ENCODE measurements at places on chromosomes 11 and 22. TPM values are rescaled to one million over a fixed set of nuclear protein-coding genes. Genes with fewer than 3 reads are reported as not detected.

DNA sequence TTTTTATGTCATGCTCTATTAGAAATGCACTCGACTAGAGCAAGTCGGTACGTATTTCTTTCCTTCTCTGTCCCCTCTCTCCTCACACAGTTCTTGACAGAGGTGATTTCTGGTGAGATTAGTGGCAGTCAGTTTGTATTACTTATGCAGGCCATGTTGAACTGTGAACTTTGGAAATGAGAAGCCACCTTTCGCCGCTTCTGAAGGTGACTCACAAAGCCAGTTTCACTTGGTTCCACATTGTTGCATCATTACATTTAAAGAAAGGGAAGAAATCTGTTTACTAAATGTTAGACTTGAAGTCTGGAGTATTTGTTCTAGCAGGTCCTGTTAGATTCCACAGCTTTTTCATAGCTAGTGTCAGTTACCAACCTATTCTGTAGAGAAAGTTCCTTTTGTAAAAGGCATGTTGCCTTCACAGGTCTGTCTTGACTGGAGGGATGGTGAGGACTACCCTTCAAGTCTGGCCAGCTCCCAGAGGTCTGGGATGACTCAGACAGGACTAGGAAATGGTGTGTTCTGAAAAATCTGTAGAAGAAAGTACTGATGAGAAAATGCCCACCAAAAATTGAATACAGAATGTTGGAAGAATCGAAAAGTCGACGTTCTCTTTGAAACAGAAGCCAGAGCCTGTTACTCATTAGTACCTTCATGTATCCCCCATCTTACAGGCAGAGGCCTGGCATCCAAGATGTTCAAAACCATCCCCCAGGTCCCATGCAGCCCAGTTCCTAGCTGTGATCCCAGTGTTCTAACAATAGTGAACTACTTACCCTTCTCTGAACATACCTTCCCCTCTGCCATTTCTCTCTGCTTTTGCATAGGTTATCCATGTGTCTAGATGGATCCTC, 181.4 kb downstream of the DBX1 start:
- H3K27ac ChIP-seq = peak overlapping the region; percentile 81
- H3K4me3 ChIP-seq = no peak overlapping the region
- H3K4me1 ChIP-seq = peaks cover 30% of the 10 kb centered on the region

- H3K36me3 ChIP-seq = no peaks in the 10 kb centered on the region
- H3K4me1 ChIP-seq = peaks cover 29% of the 10 kb centered on the region
- no peaks in the 10 kb centered on the region for H3K27me3 ChIP-seq
- peak; percentile 84 for DNase-seq
These were observed 38.3 kb upstream of the CREB3L1 start for GRCh38 chr11:46238967-46239800.

- peak; percentile 21 for DNase-seq
- H3K4me1 ChIP-seq = peaks cover 6% of the 10 kb centered on the region
- no peak overlapping the region for H3K4me3 ChIP-seq
- H3K27ac ChIP-seq = no peak overlapping the region
These were observed 20.6 kb upstream of the TLCD5 start for GRCh38 chr11:120304526-120304925.

GRCh38 chr11:43071338-43071737, 240.5 kb upstream of the API5 start:
- no peaks in the 10 kb centered on the region for H3K36me3 ChIP-seq
- no peak for DNase-seq
- H3K27ac ChIP-seq = no peak overlapping the region
- no peaks in the 10 kb centered on the region for H3K27me3 ChIP-seq
- H3K4me1 ChIP-seq = no peaks in the 10 kb centered on the region
- H3K4me3 ChIP-seq = no peak overlapping the region

- no peak overlapping the region for H3K27ac ChIP-seq
- DNase-seq = peak; percentile 45
- H3K4me3 ChIP-seq = no peak overlapping the region
- H3K4me1 ChIP-seq = no peaks in the 10 kb centered on the region
- no peaks in the 10 kb centered on the region for H3K36me3 ChIP-seq
- peaks cover 14% of the 10 kb centered on the region for H3K27me3 ChIP-seq
These were observed 395.7 kb downstream of the MN1 start for GRCh38 chr22:27405672-27406388.

DNA sequence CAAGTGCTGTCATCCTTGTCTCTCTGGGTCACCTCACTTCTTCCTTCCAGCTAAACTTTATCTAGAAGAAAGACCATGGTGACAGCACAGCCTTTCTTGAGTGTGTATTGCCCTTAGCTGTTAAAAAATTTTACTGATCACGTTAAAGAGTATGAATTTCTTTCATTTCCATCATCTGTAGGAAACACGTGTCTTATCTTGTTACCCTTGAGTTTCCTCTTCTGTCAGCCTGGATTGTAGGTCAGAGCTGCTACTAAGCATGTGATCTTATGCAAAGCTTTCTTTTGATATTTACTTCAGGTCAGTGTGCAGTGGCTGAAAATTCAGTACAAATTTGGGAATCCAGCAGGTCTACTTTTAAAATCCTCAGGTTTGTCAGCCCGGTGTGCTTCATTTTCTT, 512.2 kb upstream of the ARHGAP42 start:
- no peak overlapping the region for H3K27ac ChIP-seq
- H3K36me3 ChIP-seq = no peaks in the 10 kb centered on the region
- DNase-seq = no peak
- H3K4me3 ChIP-seq = no peak overlapping the region
- H3K4me1 ChIP-seq = no peaks in the 10 kb centered on the region
- H3K27me3 ChIP-seq = no peaks in the 10 kb centered on the region

DNA sequence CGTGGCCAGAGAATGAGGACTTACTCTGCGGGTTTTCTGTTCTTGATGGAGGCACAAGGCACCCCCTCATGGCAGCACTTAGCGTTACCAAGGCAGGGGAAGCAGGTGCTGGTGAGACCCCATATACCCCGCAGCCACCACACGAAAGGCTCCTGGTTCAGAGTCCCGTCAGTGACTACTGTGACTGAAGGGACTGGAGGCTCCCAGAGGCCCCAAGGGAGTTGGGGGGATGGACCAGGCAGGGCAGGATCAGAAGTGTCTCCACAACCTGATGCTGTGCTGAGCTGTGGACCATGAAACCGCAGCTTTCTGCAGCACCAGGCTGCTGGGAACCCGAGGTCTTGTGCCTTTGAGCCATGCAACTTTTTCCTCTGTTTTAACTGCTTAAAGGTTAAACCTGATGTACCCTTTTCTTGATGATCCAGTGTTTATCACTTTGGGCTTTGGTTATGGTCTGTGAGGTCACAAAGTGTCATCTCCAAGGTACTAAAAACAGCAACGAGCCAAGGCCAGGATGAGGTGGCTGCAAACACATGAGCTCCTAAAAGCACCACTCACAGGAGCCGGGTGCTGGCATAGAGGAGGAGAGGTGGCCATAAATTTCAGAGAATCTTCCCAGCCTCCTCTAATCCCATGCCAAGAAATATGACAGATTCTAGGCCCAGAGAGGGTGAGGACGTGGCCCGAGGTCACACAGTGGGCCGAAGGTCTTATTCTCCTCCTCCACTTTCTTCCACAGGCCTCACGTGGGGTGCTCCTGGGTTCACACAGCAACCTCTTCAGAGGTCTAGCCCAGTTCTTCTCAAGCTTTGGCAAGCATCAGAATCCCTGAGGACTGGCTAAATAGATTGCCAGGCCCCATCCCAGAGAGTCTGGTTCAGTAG, 4.2 kb upstream of the LRRC32 start:
- DNase-seq = no peak
- H3K4me3 ChIP-seq = no peak overlapping the region
- peaks cover 9% of the 10 kb centered on the region for H3K4me1 ChIP-seq
- no peaks in the 10 kb centered on the region for H3K36me3 ChIP-seq

GRCh38 chr11:124656774-124657630, 16.5 kb downstream of the SIAE start:
- H3K36me3 ChIP-seq = 0 out of 2 replicates have a peak, but pooled peaks cover 3% of the 10 kb centered on the region
- no peaks in the 10 kb centered on the region for H3K27me3 ChIP-seq
- DNase-seq = peak; percentile 66
- peaks cover 5% of the 10 kb centered on the region for H3K4me1 ChIP-seq

- peaks cover 8% of the 10 kb centered on the region for H3K36me3 ChIP-seq
- H3K4me3 ChIP-seq = no peak overlapping the region
- no peak overlapping the region for H3K27ac ChIP-seq
- DNase-seq = no peak
- H3K27me3 ChIP-seq = no peaks in the 10 kb centered on the region
- peaks cover 3% of the 10 kb centered on the region for H3K4me1 ChIP-seq
These were observed 57.4 kb downstream of the BCL2L13 start for GRCh38 chr22:17695986-17696385.

- no peaks in the 10 kb centered on the region for H3K36me3 ChIP-seq
- peaks cover 16% of the 10 kb centered on the region for H3K4me1 ChIP-seq
- H3K27me3 ChIP-seq = no peaks in the 10 kb centered on the region
- H3K27ac ChIP-seq = peak overlapping the region; percentile 64
- no peak overlapping the region for H3K4me3 ChIP-seq
- DNase-seq = peak; percentile 60
These were observed 600.1 kb downstream of the INSC start for GRCh38 chr11:15714641-15715399.

- peaks cover 18% of the 10 kb centered on the region for H3K27me3 ChIP-seq
- no peak overlapping the region for H3K27ac ChIP-seq
- H3K36me3 ChIP-seq = no peaks in the 10 kb centered on the region
- no peaks in the 10 kb centered on the region for H3K4me1 ChIP-seq
- no peak for DNase-seq
- H3K4me3 ChIP-seq = no peak overlapping the region
These were observed 109.8 kb downstream of the EHF start for GRCh38 chr11:34730544-34731295.

DNA sequence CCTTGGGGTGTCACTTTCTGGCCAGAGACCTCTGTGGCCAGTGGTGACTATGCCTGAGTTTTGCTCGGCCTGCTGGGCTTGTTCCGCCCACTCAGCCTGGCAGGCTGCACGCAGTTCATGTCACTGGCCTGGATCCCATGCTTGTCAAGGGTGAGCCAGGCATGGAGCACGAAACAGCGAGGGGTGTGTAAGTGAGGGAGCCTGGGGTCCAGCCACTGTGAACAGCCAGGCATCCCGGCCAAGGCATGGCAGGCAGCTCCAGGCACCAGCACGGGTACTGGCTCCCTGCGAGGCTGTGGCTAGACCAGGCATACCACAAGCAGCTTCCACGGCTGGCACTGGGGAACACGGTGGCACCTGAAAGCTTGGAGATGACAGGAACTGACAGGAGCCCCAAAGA, 214.3 kb downstream of the LRRC4C start:
- H3K27ac ChIP-seq = no peak overlapping the region
- no peaks in the 10 kb centered on the region for H3K27me3 ChIP-seq

DNA sequence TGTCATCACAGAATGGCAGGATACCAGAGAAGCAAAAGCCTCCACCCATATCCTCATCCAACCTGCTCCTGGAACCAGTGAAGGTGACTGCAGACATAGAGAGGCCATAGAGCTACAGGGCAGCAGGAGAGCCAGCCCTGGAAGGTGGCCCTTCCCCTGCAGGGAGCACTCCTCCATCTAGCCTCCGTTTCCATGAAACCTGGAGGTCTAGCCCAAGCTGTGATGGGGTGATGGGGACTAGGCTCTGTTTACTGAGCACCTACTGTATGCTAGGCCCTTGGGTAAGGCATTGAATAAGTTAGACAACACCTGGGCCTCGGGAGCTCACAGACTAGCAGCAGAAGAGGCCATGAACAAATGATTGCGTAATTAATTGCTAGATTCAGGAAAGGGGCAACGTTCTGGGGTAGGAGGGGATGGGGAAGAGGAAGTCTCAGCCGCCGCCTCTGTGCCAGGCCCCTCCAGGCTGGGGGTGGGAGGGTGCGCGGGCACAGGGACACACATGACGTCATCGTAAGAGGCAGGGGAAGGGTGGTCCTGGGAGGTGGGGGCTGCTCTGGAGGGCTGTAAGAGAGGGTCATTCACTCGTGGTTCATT, 784 bp upstream of the SYNGR1 start:
- H3K27ac ChIP-seq = peak overlapping the region; percentile 54
- H3K4me1 ChIP-seq = peaks cover 15% of the 10 kb centered on the region
- no peak for DNase-seq
- H3K36me3 ChIP-seq = no peaks in the 10 kb centered on the region
- H3K4me3 ChIP-seq = peak overlapping the region; percentile 80

DNA sequence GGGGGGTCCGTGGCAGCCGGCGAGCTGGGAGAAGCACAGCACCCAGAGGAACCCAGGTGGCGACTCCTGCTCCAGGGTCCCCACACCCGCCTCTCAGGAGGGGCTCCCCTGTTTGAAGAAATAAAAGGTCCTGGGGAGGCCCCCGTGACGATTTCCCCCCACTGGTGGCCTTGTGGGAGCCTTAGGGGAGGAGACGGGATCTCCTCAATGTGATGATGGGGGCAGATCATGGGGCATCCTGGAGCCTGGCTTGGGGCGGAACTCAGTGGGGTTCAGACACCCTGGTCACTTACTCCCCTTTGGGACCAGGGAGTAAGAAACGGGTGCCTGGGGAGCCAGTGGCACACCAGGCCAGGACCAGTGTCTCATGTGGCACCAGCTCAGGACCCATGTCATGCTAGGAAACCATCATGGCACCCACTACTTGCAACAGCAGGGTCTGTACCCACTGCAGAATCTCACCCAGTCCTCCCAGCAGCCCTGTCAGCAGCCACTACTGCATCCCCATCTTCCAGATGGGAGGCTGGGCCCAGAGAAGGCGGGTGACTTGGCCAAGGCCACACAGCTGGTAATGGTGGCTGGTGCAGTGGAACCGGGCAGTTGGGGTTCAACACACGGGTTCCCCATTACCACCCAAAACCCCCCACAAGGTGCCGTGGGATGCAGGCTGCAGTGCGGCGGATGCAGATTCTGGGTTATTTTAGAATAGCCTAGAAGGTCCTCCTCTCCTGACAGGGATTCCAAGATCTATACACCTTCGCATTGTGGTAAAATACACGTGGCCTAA, 130.7 kb downstream of the CTTN start:
- H3K4me1 ChIP-seq = peaks cover 6% of the 10 kb centered on the region
- DNase-seq = no peak
- H3K4me3 ChIP-seq = no peak overlapping the region
- H3K27me3 ChIP-seq = no peaks in the 10 kb centered on the region
- no peak overlapping the region for H3K27ac ChIP-seq
- no peaks in the 10 kb centered on the region for H3K36me3 ChIP-seq

DNA sequence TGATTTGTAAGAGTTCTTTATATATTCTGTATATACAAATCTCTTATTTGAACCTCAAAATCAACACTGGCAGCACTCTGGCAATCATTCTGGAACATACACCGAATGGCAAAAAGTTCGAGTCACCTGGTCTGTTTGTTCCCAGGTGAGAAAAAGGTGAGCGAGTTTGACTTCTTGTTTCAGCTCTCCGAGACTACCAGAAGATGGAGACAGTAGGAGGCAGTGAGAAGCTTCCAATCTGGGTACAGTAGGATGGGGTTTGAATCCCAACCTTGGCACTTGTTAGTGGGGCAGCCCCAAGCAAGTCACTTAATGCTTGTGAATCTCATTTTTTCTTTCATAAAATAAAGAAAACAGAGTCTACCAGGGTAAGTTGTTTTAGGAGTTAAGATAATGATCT, 76.4 kb downstream of the C2CD3 start:
- peaks cover 21% of the 10 kb centered on the region for H3K36me3 ChIP-seq
- no peak overlapping the region for H3K27ac ChIP-seq
- H3K4me3 ChIP-seq = no peak overlapping the region
- DNase-seq = no peak

GRCh38 chr11:83661491-83662350, 375.6 kb upstream of the CCDC90B start:
- H3K4me3 ChIP-seq = no peak overlapping the region
- H3K36me3 ChIP-seq = no peaks in the 10 kb centered on the region
- no peak for DNase-seq
- no peaks in the 10 kb centered on the region for H3K27me3 ChIP-seq

Gene PDE2A
- total RNA-seq = not detected

Gene MRGPRX3
- total RNA-seq = not detected

Gene KCNC1
- not detected for total RNA-seq

Gene ASRGL1
- total RNA-seq = 0.28 TPM

Gene PACSIN3
- total RNA-seq = 18.9 TPM

Gene CECR2
- not detected for total RNA-seq

Gene CABP4
- total RNA-seq = not detected

Gene AMPD3
- 8.6 TPM for total RNA-seq

Gene OR52I1
- not detected for total RNA-seq

Gene HINFP
- 8.1 TPM for total RNA-seq

Gene FEN1
- 43.9 TPM for total RNA-seq
